ENCODE measurements at places on chromosomes 13 and 19. TPM values are rescaled to one million over a fixed set of nuclear protein-coding genes. Genes with fewer than 3 reads are reported as not detected.

RLN3 gene
- not detected for total RNA-seq

TDRD12 gene
- total RNA-seq = 0.44 TPM

ZNF563 gene
- 10.9 TPM for total RNA-seq

HAUS5 gene
- 13.6 TPM for total RNA-seq
